ENCODE measurements at places on chromosomes 3 and 15.
A peak's percentile ranks its signal among the peaks of the same experiment; 100 is the strongest.

GRCh38 chr15:50247819-50248655, 17.5 kb downstream of the HDC start:
- DNase-seq: no peak

DNA sequence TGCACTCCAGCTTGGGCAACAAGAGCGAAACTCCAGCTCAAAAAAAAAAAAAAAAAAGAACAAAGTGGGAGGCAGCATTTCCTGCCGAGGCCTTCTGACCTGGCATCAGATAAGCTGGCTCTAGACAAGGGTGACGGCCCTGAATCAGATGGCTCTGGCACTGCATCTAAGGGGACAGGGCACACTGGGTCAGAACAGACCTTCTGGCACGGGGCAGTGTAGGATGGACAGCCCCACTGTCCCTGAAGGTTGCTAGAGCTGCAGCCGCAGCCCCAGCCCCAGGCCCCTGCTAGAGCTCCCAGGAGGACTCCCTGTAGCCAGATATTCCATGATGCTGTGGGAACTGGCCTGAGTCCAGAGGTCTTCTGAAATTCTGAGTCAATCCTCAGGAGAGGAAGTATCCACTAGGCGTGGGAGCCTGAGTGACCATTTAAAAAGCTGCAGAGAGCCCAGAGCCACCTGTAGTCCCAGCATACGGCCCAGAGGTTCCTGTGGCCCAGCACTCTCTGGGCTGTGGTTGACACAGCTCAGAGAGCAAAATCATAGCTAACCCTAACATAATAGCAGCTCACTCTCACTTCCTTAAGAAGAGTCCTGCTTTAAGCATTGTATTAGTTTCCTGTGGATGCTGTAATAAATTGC, 69.2 kb upstream of the MFGE8 start:
- DNase-seq: no peak

GRCh38 chr3:158696618-158697017, 24.2 kb upstream of the LXN start:
- DNase-seq: no peak

GRCh38 chr15:66820481-66821176, 118.6 kb downstream of the SMAD6 start:
- no peak for DNase-seq

DNA sequence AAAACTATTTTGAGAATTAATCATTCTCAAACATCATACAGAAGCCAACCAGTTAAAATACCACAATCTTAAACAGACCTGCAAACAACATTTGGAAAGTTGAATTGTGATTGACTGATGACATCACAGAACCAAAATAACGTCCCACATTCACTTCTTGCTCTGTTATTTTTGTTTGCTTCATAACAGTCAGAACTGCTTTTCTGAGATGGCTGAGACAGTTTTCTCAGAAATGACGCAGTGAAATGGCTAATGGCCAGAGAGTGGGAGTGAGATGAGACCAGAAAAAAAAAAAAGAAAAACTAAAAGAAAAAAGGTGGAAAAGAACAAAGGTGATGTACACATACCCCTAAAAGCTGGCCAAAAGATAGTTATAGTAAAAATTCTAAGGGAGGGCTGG, 1061.2 kb downstream of the FHIT start:
- DNase-seq: no peak

DNA sequence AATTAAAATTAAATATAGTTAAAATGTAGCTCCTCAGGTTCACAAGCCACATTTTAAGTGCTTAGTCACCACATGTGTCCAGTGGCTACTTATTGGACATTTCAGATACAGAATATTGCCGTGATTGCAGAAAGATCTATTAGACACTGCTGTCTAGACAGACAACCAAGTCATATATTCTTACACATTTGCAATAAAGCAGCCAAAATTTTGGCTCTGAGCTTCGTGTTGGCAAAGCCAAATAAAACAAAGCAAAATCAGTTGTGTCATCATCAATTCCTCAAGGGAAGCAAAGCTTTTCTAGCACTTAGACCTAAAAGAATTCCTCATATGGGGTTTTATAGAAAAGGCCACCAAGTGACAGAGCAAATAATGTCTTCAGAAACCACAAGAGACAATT, 193.1 kb upstream of the LPP start:
- no peak for DNase-seq

DNA sequence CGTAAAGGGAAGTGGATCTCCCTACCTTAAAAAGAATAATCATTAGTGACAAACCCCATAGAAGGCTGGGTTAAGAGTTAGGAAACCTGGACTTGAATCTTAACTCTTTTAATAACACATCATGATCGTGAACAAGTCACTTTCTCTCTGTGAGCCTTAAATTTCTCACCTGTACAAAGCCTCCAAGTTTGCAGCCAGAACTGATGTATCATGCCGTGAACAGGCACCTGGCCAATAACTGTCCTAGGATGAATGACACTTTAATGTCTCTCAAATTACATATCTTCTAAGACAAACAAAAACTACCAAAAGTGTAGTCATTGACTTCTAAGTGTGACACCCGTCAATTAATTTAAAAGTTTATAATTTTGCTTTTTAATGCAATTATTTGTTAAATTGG, 3.9 kb downstream of the UPK1B start:
- no peak for DNase-seq

GRCh38 chr3:31530039-31530959, 2.4 kb upstream of the STT3B start:
- no peak for DNase-seq

GRCh38 chr3:57826245-57826951, 70.3 kb downstream of the SLMAP start:
- DNase-seq: no peak

- no peak for DNase-seq
Measured at GRCh38 chr15:81758818-81759284, 287.0 kb downstream of the MEX3B start.

DNA sequence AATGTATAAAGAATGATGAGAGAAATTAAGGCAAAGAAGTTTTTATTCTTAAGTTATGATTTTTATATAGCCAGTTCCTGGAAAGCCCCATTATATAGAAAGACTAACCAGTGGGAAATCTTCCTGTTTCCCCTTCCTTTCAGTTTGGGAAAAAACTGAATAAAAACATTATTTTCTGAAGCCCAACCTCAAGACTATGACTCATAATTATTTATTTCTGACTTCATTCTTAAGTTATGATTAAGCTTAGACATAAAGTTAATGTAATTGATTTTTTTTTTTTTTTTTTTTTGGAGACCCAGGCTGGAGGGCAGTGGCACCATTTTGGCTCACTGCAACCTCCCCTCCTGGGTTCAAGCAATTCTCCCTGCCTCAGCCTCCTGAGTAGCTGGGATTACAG, 55.8 kb downstream of the TRPC1 start:
- DNase-seq: no peak

GRCh38 chr3:1017870-1018269, 75.0 kb upstream of the CNTN6 start:
- DNase-seq: no peak

- DNase-seq: no peak
Measured at GRCh38 chr15:68526784-68527183, 52.0 kb upstream of the CORO2B start.

DNA sequence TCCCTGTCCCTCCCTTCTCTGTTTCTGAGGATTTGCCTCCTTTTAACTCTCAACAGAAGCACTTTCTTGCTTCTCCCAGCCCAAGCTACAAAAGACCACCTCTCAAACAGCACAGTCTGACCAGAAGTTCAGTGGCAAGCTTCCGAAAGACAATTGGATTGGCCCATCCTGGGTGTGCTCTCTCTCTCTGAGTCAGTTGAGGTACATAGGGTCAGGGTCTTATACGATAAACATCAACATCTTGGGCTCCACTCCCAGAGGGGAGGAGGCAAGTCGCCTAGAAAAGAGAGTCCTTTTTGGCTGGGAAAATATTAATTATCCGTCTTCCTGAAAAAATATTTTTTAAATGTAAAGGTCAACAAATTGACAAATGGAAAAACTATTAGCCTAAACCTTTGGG, 155.8 kb downstream of the TMCO5A start:
- no peak for DNase-seq

DNA sequence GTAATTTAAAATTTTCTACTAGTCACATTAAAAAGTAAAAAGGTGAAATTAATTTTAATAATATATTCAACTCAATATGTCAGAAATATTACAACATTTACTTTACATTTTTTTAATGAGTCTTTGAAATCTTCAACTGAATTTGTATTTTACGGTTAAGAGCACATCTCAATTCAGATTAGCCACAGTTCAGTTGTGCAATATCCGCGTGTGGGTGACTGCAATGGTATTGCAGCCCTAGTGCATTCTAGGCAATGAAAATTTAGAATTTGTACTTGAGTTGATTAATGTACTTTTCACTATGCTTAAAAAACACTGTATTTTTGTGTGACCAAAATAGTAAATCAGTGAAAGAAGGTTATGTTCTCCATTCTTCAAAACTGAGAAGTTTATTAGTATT, 57.3 kb downstream of the CEP63 start:
- DNase-seq: no peak

GRCh38 chr3:6491768-6492167, 369.1 kb upstream of the GRM7 start:
- no peak for DNase-seq

DNA sequence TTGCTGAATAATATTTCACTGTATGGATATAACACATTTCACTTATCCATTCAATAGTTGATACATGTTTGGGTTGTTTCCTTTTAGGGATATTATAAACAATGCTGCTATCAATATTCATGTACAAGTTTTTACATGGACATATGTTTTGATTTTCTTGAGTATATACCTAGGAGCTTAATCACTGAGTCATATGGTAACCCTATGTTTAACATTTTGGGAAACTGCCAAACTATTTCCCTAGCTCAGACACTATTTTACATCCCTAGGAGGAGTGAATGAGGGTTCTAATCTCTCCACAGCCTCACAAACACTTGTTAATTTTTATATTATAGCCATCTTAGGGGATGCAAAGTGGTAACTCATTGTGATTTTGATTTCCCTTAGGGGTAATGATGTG, 66.0 kb downstream of the GPR156 start:
- no peak for DNase-seq

DNA sequence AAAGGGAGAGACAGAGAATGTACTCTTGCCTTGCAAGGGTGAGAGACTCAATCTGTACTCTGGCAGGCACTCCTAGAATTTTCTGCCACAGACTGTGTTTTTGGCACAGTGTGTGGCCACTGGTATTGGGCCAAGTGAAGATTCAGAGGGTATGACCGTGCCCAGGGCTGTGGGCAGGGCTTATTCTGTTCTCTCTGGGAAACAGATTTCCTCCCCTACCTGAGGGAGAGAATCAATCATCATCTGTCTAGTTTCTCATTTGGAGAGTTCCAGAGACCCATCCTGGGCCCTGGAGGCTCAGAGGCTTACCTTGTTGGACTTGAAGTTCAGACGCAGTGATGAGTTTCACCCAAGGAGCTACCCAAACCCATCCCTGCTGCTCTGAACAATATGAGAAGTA, 28.2 kb downstream of the CSTA start:
- no peak for DNase-seq

GRCh38 chr3:129226374-129226773, 23.0 kb upstream of the COPG1 start:
- no peak for DNase-seq

GRCh38 chr3:16137044-16137443, 37.4 kb upstream of the GALNT15 start:
- DNase-seq: no peak

DNA sequence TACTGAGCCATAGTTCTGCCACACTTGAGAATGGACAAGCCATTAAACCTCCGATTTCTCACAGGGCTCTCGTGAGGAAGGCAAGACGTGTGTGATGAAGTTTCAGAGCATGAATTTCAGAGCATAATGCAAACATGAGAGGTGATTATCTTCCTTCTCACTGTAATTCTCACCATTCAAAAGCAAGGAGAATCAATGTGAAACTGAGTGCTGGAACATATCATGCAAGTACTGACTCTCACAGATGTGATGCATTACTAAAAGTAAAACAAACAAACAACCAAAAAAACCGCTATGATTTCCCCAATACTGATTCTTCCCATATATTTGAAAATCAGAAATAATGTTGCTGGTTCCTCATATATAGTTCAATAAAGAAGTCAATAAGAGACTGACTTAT, 23.7 kb downstream of the P3H2 start:
- DNase-seq: no peak

- no peak for DNase-seq
Measured at GRCh38 chr3:38205472-38205805, 40.1 kb downstream of the OXSR1 start.

- no peak for DNase-seq
Measured at GRCh38 chr3:197615430-197615829, 59.7 kb upstream of the BDH1 start.

DNA sequence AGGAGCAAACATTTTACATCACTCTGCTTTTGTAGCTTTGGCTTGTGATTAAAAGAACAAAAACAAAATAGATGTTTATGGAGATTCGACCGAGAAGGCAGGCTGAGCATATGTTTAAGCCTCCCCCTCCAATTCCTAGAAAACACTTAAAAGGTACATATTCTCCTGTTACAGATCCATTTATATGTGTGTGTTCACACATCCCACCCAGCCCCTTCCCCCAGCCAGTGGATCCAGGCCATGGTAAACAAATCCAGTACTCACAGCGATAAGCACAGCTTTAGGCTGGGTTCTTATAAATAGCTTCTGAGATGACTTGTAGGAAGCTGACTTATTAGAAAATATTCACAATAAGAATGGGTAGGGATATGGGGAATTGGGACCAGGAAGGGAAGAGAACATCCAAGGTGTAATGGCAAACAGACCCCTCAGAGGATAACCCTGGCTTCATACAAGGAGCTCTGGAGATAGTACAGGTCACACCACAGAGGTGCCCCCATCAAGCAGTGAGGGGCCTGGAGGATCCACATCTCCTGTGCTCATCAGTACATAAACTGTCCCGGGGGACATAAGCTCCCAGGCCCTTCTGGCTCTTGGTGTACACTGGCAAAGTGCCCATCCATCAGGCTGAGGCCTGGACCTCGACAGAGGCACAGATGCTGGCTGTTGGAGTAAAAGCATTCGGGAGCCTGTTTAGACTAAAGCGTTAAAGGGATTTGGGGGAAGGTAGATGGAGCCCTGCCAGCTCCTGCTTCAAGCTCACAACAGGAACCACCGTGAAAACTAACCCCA, 70.0 kb upstream of the UBE2E1 start:
- DNase-seq: peak; percentile 82

- DNase-seq: no peak
Measured at GRCh38 chr3:27216955-27217552, 152.1 kb downstream of the NEK10 start.

- DNase-seq: no peak
Measured at GRCh38 chr3:120730576-120731542, 11.5 kb downstream of the RABL3 start.

GRCh38 chr3:38985981-38986380, 65.8 kb downstream of the SCN11A start:
- DNase-seq: no peak

DNA sequence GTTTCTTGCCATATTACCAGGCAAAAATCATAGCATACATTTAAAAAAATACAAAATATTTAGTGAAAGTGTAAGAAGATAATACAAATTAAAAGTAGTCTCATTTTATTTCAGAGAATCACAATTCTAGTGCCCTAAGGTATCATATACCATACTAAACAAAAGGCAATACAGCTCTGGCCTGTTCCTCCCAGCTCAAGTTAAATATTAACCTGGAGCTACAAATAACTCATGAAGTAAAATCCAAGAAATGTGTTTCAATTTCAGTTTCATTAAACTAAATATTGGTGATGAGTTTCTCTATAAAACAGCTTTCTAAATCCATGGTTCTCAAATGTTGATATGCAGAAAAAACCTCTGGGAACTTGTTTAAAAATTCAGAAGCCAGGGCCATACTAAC, 67.7 kb downstream of the INO80 start:
- DNase-seq: no peak

GRCh38 chr15:78075490-78076230, 1.9 kb downstream of the TBC1D2B start:
- DNase-seq: no peak
